ENCODE measurements at places on chromosomes 16 and 17.

DNA sequence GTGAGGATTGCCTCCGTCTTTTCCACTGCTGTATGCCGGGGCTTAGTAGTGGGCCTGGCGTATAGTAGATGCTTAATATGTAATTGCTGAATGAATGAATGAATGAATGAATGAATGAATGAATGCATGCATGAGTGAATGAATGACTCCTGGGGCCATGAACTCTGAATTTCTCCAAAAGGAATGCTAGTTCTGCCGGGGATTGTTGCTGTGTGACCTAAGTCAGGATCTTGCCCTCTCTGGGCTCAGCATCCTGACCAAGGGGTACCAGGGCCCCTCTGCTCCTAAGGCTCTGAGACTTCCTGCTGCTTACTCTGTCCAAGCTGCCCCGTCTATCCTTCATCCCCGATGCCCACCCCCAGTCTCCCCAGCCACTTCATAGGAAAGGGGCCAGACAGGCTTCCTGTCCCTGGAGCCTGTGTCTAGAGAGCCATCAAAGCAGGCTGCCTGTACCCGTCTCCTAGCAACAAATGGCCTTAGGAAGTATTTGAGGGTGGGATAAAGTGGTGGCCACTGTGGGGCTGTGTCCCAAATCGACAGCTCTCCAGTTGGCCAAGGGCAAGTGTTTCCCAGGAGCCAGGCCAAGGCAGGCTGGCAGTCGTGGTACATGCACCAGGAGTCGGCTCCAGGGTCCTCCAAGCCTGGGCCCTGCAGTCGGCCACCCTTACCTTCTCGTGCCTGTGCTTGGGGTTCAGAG is 11.6 kb upstream of the MPRIP start:
- no peak for DNase-seq

- no peak for DNase-seq
Observed at GRCh38 chr17:20084621-20085282, 75.6 kb downstream of the SPECC1 start.

DNA sequence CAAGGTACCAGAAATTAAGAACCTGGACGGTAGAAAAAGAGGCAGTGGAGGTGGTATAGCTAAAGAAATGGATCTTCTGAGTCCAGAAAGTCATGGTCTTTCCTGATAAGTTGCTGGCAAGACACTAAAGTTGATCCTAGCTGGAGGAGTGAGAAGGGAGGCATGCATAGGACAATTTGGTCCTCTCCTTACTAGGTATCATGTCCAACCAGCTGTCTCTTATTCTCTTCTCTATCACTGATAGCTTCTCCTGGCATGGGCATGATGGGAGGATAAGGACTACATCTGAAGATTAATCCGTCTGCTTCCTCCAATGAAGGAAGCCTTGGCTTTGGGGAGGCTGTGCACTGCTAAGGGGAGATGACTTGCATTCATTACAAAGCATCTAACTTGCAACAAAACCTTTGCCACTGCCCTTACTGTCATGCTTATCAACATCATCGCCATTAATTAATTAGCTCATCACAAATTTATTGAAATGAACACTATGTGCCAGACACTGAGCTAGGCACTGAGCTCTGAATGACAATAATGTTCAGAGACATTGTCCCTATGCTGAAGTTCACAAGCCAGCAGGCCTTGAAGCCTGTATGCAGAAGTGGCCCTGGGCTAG is 3.1 kb upstream of the FAM117A start:
- no peak for DNase-seq

DNA sequence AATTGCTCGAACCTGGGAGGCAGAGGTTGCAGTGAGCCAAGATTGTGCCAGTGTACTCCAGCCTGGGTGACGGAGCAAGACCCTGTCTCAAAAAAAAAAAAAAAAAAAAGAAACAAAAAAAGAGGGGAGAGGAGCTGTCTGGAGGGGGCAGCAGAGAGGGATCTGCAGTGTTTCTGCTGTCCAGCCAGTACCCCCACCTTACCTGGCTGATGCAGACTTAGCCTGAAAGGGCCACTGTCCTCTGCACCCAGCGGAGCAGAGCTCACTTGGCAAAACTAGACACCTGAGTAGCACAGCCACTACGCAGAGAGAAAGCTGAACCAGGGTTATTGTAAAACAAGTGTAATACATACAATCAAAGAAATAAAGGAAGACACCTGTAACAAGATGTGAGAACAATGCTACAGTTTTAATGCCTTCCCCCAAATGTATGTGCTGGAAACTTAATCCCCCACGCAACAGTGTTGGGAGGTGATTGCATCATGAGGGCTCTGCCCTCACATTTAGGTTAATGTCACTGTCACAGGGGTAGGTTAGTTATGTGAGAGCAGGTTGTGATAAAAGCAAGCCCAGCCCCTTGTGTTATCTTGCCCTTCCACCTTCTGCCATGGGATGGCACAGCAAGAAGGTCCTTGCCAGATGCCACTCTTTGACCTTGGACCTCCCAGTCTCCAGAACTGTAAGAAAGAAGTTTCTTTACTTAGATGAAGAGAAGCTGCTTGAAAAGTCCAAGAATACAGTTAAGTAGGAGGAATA is 211.2 kb downstream of the RPTOR start:
- DNase-seq: no peak

GRCh38 chr17:33371377-33371776 is 78.3 kb upstream of the ASIC2 start:
- no peak for DNase-seq

DNA sequence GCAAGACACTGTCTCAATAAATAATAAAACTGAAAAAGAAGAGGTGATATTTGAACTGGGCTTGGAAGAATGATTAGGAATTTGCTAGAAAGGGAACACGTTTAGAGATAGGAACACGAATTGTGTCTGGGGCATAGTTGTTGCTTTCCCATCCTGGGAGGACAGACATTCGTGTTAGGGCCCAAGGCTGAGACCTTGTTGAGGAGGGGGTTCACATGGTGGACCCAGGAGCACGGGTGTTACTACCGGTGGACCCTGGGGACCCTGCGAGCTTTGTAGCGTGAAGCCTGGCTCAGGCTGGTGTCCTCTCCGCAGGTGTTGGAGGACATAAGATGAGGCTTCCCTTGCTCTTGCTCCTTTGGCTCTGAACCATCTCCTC is 1.2 kb downstream of the ACSF3 start:
- DNase-seq: no peak

- DNase-seq: no peak
Observed at GRCh38 chr16:88608076-88608475, 30.3 kb upstream of the IL17C start.

GRCh38 chr16:81276323-81276722 is 37.8 kb downstream of the BCO1 start:
- DNase-seq: no peak

- DNase-seq: no peak
Observed at GRCh38 chr16:10584981-10585438, 4.6 kb upstream of the EMP2 start.

DNA sequence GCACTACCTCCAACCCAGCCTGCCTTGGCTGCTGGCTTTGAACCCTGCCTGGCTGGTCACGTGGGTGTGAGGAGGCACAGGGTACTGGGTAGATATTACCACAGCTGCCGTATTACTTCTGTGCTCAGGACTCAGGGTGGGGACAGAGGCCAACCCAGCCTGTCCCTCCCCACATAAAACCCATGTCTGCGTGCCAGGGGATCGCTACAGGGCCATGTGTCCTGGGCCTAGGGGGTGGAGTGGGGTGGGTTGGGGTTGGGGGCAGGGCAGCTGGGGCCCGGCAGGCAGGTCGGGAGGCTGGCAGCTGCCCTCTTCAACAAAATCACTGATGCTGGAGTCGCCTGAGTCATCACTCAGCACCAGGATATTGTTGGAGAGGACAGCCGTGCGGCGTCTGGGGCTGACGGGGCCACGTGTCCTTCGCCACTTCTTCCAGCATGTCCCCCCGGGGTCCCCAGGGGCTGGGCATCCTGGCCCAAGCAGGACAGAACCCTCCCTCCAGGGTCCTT is 39.7 kb upstream of the PVALEF start:
- no peak for DNase-seq

- no peak for DNase-seq
Observed at GRCh38 chr16:2092256-2092620, 43.5 kb downstream of the PKD1 start.

DNA sequence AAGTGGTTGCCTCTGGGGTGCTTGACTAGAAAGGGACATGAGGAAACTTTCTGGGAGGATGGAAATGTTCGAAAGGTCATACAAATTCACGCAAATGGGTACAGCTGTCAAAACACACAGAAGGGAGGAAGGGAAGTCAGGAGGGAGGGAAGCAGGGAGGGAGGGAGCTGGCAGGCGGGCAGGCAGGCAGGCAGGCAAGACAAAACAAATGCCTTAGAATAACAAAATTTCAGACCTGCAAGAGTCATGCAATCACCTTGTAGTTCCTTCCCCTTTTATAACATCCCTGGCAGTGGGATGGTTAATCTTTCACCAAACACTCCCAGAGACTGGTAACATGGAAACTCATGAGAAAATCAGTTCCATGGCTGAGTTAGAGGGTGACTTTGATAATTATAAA is 189.2 kb downstream of the STX8 start:
- no peak for DNase-seq

- DNase-seq: no peak
Observed at GRCh38 chr16:1158456-1159324, 5.8 kb downstream of the CACNA1H start.

GRCh38 chr17:42585353-42585752 is 7.8 kb upstream of the PSMC3IP start:
- DNase-seq: no peak

DNA sequence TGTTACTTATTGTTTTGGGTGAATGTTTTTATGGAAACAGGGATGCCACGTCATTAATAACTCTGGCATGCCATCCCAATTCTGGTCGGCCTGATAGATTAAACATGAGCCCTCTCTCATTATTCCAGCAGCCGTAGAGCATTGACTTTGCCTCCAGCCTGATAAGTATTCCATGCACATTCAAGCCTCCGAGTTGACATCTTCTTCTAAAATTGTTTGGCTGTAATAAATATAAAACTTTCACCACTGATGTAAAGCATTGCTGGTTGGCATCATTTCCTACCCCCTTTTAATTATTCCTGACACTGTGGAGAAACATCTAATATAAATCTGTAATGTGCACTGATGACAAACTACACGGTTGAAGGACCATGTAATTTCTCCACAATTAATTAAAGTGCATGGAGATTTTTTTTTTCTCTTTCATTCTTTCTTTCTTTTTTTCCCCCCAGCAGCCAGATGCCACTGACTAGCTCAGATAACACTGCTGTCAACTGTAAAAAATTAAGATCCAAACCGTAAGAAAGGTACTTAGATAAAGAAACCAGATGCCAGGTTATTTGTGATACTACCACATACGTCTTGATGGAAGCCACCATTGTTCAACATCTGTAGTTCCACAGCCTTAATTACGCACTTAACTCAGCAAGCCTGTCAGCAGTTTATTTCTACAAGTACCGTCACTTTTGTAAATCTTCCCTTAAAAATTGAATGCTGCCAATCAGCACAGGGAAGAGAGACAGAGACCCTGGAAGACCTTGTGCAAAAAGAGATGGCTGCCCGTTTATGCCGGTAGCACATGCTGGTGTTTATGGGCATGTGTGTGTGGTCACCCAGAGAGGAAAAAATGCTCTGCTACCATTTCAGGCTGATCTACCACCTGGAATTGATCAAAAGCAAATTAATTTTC is 237.7 kb downstream of the IRX3 start:
- DNase-seq: no peak

DNA sequence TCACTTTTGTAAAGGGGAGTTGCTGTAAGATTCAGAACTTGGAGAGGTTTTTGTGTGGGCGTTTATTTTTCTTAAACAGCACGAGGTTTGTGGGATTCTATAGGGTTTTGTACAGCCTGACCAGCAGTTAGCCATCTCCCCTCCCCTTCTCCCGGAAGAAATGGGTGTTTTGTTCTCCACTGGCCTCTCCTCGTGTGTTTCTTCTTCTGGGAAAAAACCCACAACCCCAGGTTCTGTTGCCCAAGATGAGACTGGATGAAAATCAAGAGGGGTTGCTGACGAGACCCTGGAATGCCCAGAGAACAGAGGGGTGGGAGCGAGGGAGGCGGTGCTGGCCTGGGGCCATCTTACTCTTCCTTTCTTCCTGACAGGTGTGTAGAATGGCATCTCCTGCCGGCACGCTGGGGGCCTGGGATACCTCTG is 186.1 kb downstream of the MSI2 start:
- no peak for DNase-seq

DNA sequence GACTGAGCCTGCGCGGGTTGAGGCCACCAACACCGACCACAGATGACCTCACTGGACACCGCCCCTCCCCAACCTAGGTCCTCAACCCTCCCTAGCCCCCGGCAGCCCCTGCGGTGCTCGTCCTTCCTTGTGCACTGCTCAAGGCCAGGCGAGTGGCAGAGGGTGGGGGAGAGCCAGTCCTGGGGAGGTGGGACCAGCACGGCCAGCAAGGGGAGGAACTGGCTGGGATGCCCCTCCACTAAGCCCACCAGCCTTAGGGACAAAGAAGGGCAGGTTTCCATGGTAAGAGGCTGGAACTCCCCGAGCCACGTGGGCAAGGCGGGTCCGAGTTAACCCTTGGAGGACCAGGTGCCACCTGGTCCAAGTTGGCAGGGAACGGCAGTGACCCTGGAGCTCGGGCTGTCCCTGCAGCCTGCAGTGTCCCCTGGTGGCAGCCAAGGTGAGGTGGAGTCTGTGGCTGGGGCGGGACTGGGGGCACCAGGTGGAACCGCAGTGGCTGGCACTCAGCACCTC is 9.2 kb downstream of the FSCN2 start:
- peak; percentile 13 for DNase-seq

DNA sequence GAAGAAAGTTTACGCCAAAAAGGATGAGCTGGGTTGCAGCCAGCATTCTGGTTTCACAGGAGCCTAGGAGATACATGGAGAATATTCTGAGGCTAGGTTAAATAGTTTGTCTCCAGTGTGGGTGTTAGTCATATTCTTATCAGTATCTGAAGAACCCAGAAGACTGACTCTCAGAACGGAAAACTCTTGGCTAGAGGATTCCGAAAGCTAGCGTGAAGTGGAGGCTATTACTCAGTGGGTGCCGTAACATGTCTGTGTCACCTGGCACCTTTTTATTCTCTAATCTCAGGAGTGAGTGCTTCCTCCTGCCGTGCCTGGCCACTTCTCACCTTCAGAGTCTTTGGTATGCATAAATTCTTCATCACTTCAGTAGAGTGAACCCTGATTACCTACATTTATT is 199.5 kb downstream of the WWOX start:
- no peak for DNase-seq

All from stimulated activated CD8-positive, alpha-beta memory T cell treated with anti-CD3 and anti-CD28 coated beads, Interleukin-12 subunit alpha, Interleukin-12 subunit beta, amount 100 ng/mL, for 1 hour (primary cell).